ENCODE measurements at places on chromosomes 7 and 10. TPM values are rescaled to one million over a fixed set of nuclear protein-coding genes. Genes with fewer than 3 reads are reported as not detected.

The EN2 gene
- not detected for total RNA-seq

The THSD7A gene
- 1.6 TPM for total RNA-seq

The ZNF783 gene
- total RNA-seq = 23.6 TPM

The FAM131B gene
- 3.3 TPM for total RNA-seq

The VIM gene
- total RNA-seq = 5,884 TPM

The FGL2 gene
- total RNA-seq = 242 TPM

The TWIST1 gene
- 14.2 TPM for total RNA-seq

The BPGM gene
- 22.3 TPM for total RNA-seq

The TNPO3 gene
- total RNA-seq = 29.5 TPM

The DNAH11 gene
- 1.9 TPM for total RNA-seq

The STOX1 gene
- total RNA-seq = not detected

GRCh38 chr10:123655751-123656150 is 10.4 kb upstream of the GPR26 start:
- H3K27ac ChIP-seq = no peak overlapping the region
- no peak for DNase-seq
- no peak overlapping the region for H3K4me3 ChIP-seq
- no peaks in the 10 kb centered on the region for H3K27me3 ChIP-seq
- no peaks in the 10 kb centered on the region for H3K4me1 ChIP-seq

- no peak overlapping the region for H3K4me3 ChIP-seq
- no peak for DNase-seq
- H3K36me3 ChIP-seq = peaks cover 3% of the 10 kb centered on the region
- H3K4me1 ChIP-seq = no peaks in the 10 kb centered on the region
- no peak overlapping the region for H3K27ac ChIP-seq
These were observed 92.5 kb downstream of the COL13A1 start for GRCh38 chr10:69894156-69894555.

DNA sequence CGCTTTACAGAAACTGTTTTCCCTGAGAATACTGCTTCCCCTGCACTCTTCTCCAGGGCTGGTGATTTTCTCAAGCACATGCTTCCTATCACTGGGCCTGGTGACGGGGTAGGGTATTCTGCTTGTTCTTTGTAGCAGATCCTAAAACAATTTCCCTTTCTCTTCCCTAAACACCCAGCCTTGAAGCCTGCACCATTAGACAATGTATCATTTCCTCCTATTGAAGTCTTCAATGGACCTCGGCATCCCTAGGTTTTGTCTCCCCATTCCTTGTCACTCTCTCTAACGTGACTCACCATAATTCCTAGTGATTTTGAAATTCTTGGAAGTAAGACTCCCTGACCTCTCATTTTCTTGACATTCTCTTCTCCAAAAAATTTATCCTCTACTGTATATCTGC is 109.5 kb upstream of the GHITM start:
- no peak overlapping the region for H3K4me3 ChIP-seq
- no peaks in the 10 kb centered on the region for H3K36me3 ChIP-seq
- no peaks in the 10 kb centered on the region for H3K4me1 ChIP-seq
- H3K27ac ChIP-seq = no peak overlapping the region
- DNase-seq = no peak

DNA sequence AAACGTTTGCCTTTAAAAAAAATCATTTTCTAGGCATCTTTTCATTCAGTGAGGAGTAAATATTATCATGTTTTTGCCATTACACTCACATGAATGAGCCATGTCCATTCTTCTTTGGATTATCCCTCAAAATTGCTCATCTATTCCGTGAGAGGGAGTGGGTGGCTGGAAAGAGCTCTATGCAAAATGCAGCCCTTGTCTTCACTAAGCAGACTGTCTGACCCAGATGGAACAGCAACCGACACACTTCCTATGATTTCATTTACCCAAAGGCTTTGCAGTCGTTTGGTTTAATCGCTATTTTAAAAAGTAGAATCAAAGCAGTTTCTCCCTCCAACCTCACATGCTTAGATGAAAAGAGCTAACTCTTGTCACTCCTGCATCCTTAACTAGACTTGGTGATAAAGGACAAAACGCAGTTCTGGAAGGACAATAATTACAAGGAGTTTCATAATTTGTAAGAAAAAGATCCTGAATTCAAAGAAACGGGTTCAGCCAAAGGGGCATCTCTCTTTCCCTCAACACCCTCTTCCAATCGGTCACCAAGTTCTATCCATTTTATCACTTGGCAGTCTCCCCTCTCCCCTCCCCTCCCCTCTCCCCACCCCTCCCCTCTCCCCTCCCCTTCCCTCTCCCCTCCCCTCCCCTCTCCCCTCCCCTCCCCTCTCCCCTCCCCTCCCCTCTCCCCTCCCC is 198.1 kb upstream of the STK17A start:
- no peaks in the 10 kb centered on the region for H3K36me3 ChIP-seq
- DNase-seq = no peak
- H3K4me1 ChIP-seq = no peaks in the 10 kb centered on the region
- H3K27me3 ChIP-seq = no peaks in the 10 kb centered on the region
- no peak overlapping the region for H3K4me3 ChIP-seq
- H3K27ac ChIP-seq = no peak overlapping the region

DNA sequence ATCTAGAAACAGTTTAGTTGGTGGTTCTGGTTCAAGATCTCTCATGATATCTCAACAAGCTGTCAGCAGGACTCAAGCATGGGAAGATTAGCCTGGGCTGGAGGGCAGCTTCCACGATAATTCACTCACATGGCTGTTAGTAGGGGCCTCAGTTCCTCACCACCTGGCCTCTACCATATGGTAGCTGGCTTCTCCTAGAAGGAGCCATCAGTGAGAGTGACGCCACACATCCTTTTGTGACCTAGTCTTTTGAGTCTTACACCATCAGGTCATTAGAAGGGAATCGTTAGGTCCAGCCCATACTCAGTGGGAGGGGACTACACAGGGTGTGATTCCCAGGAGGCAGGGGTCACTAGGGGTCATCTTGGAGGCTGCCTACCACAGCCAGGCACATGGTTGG is 239.3 kb upstream of the PLPP4 start:
- H3K4me3 ChIP-seq = no peak overlapping the region
- no peaks in the 10 kb centered on the region for H3K27me3 ChIP-seq
- DNase-seq = no peak
- no peak overlapping the region for H3K27ac ChIP-seq
- H3K4me1 ChIP-seq = no peaks in the 10 kb centered on the region

DNA sequence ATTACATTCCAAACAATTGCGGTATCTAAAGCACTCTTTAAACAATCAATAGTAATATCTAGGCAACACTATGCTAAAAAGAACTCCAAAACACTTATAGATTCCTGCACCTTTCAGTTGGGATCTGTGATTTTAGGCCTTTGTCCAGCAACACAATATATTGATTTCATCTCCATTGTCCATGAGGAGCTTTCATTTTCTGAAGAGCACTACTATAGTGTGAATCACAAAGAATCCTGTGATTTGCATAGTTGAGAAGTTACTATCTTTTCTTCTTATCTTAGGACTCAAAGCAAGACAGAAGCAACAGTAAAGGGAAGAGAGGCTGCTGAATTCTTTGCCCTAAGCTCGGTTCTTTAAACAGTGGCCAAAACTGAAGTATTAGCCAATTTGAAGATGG is 846.8 kb downstream of the IPMK start:
- H3K27me3 ChIP-seq = no peaks in the 10 kb centered on the region
- no peak overlapping the region for H3K27ac ChIP-seq
- no peak for DNase-seq
- no peak overlapping the region for H3K4me3 ChIP-seq

DNA sequence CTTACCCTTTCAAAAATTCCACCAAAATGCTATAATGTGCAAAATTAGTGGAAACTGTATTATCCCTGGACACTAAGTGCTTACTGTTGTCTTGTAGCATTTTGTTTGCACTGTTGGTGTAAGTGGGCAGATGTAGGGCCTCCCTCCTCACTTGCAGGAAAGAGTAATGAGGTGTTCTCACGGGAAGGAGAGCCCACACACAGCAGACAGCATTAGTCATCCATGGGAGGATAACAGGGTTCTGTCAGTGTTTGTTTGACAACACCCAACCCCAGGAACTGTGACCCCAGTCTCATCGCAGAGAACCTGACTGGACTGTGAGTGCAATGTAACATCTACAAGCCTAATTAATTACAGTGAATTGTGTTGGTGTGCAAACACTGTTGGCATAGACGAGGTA is 58.7 kb upstream of the VSTM2A start:
- H3K4me1 ChIP-seq = no peaks in the 10 kb centered on the region
- no peaks in the 10 kb centered on the region for H3K27me3 ChIP-seq
- H3K4me3 ChIP-seq = no peak overlapping the region
- H3K27ac ChIP-seq = no peak overlapping the region
- no peak for DNase-seq

- DNase-seq = no peak
- H3K4me1 ChIP-seq = peaks cover 42% of the 10 kb centered on the region
- no peak overlapping the region for H3K27ac ChIP-seq
- no peaks in the 10 kb centered on the region for H3K27me3 ChIP-seq
- H3K36me3 ChIP-seq = no peaks in the 10 kb centered on the region
These were observed 1.3 kb downstream of the EGR2 start for GRCh38 chr10:62814756-62815380.

DNA sequence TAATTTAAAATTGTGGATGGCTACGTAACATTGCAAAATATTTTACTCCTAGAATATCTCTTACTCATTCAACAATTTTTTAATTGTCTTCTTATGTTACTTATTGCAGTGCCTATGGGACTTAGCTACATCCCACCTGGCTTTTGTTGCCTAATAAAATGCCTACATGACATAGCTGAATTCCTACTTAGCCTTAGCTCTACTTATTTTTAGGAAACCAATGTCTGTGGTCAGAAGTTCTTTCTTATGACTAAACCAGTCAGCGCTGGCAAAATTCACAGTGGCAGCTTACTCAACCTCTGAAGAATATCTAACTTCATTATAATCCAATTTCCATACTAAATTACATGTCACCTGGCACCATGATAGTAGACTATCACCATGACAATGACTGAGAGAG is 1612.4 kb upstream of the LRRTM3 start:
- no peak for DNase-seq
- no peaks in the 10 kb centered on the region for H3K27me3 ChIP-seq
- H3K36me3 ChIP-seq = no peaks in the 10 kb centered on the region
- H3K27ac ChIP-seq = no peak overlapping the region
- H3K4me3 ChIP-seq = no peak overlapping the region

- H3K27me3 ChIP-seq = no peaks in the 10 kb centered on the region
- H3K36me3 ChIP-seq = no peaks in the 10 kb centered on the region
- H3K4me1 ChIP-seq = peaks cover 55% of the 10 kb centered on the region
- DNase-seq = no peak
These were observed 17.7 kb downstream of the CLIP2 start for GRCh38 chr7:74306730-74307469.

DNA sequence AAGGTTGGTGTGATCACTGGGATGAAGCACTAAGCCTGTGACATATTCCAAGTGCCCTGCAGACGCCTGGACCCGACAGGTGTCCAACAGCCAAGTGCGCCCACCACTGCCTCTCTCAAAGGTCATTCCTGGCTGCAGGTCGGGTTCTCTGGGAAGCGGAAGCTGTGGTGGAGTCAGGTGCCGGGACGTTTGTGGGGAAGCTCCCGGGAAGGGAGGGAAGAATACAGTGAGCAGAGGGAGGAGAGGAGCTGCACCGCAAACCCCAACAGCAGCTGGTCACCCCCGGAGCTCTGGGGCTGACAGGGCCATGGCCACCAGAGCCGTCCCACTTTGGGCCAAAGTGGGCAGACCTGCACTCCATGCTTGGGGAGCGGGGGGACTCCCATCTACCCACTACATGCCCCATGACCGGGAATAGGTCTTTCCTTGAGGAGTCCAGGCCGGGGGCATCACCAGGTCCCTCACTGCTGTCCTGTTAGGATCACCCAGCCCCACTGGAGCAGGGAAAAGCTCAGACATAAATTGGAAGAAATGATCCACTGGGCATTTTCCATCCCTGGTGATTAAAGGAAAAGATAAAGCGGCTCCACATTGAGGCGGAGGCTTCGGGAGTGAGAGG is 84.5 kb upstream of the PPP2R2D start:
- no peak for DNase-seq
- H3K27ac ChIP-seq = no peak overlapping the region
- H3K4me1 ChIP-seq = no peaks in the 10 kb centered on the region
- H3K36me3 ChIP-seq = no peaks in the 10 kb centered on the region
- no peaks in the 10 kb centered on the region for H3K27me3 ChIP-seq
- H3K4me3 ChIP-seq = no peak overlapping the region

- H3K27me3 ChIP-seq = no peaks in the 10 kb centered on the region
- no peaks in the 10 kb centered on the region for H3K36me3 ChIP-seq
- H3K4me3 ChIP-seq = no peak overlapping the region
- H3K27ac ChIP-seq = no peak overlapping the region
These were observed 276.2 kb downstream of the MDFIC start for GRCh38 chr7:115198143-115198542.

DNA sequence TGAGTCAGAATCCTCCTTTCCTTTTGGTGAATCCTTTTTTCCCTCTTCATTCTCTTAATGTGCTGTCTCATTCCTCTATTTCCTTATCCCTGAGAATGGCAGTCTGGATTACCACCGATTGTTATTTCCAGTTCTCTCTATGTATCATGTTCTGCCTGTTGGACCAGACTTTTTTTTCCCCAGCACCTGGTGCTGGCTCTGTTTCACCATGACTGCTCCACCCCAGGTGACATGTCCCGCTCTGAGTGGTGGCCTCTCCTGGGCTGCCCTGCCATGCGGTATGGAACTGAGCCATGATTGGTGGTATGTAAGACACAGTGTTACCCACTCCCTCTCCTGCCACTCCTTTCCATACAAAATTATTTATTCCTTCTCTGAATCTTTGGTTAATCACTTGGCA is 399.9 kb downstream of the GATA3 start:
- H3K4me3 ChIP-seq = no peak overlapping the region
- H3K36me3 ChIP-seq = no peaks in the 10 kb centered on the region
- no peak overlapping the region for H3K27ac ChIP-seq
- DNase-seq = no peak
- peaks cover 24% of the 10 kb centered on the region for H3K4me1 ChIP-seq

DNA sequence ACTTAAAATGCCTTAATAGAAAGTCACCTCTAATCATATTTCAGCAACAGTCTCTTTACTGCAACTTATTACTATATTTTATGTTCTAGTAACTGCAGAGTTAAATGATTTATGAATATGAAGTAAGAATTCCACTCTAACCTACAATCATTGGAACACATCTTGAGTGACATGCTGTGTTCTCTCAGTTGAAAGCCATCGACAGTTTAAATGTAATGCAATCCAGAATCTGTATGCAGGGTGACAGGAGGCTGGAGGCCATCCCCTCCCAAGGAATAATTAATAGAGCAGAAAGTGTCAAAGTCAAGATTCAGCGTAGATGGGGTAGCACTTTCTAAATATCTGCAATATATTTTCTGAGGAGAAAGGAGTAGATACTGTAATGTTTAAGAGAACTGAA is 590.3 kb upstream of the SORCS1 start:
- no peak overlapping the region for H3K4me3 ChIP-seq
- H3K27me3 ChIP-seq = no peaks in the 10 kb centered on the region
- no peaks in the 10 kb centered on the region for H3K4me1 ChIP-seq
- no peak for DNase-seq

DNA sequence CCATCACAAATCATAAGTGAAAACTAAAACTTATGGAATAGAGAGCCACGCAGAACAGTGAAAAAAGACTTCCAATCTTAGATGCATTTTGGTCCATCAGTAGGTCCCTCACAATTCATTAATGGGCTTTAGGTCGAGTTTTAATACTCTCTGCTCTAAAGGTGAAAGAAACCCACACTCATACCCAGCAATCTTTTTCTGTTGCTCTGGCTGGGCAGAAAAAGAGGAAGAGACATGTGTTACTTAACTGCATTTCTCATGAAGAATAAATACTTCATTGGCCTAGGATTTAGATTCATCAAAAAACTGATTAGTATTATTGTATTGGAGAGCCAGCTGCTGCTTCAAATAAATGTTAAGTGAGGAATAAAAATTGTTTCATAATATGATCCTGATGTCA is 645.7 kb downstream of the PHTF2 start:
- no peak overlapping the region for H3K27ac ChIP-seq
- H3K4me3 ChIP-seq = no peak overlapping the region
- no peaks in the 10 kb centered on the region for H3K4me1 ChIP-seq
- no peak for DNase-seq

GRCh38 chr7:7736671-7737070 is 18.3 kb upstream of the RPA3 start:
- DNase-seq = no peak
- no peak overlapping the region for H3K27ac ChIP-seq
